Keratinocyte (primary cell): ENCODE measurements at places on chromosomes 4 and X.

DNA sequence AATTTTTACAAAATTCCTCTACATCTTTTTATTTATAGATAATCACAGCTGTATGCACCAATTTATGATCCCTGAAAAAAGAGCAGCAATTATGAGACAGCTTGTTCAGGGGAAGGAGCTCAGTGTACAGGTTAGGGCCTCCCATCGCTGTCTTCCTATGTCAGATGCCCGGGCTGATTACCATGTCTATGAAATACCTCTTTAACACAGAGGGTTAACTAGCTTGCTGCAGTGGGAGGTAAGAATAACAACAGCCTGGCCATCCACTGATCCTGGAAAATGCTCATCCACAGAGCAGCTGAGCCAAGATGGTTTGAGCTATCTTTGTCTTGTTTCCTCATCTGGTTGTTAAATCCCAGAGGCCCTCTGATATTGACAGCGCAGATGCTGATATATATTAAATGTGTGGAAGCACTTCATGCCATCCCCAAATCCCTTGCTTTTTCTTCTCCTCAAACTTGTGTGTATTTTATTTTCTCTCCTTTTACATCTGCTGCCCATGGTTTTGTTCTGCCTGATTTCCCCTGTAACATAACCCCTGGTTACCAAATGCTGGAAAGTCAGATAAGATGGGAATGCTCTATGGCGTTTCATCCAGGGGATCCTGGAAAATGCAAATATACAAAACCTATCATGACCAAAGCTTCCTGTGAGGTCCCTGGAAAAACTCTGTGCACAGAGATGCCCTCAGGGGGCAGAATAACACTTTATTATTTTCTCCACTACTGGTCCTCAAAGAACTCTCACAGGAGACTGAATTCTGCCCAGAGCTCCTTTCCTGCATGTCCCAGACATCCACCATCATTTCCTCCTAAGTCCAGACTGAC lies 85.8 kb upstream of the PUDP start:
- no peak for DNase-seq

DNA sequence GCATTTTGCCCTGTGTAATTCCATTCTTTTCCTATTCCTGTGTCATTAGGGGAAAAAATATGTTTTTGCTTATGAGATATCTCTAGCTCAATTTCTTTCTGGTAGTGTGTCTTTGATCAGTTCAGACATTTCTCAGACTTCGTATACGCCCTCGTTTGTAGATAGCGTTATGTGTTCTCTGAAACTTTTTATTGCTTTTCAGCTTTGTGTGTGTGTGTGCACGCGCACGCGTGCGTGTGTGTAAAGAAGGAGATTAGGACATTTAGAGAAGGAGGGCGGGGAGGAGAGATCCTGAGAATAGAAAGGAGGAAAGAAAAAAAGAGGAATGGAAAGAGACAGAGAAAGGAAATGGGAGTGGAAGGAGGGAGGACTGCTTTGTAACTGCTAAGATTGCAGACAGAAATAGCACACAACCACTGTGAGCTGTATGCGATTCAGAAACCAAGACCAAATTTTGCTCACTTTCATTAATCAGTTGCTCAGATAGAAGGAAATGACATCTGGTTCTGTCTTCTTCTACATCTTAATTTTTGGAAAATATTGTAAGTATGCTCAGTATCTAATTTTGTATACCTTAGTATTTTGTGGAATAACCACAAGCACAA lies at the start of gene RXFP1:
Gene RXFP1, plus strand, starts transcription at position 399 of the 605 bp plus-strand sequence. Its CDS starts 95 bp downstream, at position 494.
- no peak for DNase-seq

DNA sequence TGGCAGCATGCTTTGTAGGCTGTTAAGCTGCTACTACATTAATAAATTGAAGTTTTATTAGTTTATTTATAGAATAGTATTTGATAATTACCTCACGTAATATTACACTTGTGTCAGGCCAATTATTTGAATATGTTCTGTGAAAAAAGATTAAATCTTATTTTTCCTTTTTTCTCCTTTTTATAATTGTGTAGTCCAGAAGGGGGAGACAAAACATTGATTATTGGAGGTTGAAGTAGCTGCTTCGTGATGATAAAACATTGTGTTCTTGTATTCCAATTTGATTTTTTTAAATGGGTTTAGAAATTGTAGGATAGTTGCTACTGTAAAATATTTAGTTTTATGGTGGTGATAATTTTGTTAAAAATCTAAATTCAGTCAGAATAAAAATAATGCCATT lies 85.7 kb downstream of the DIAPH2 start:
- DNase-seq: no peak

GRCh38 chrX:93461060-93461459 lies 212.3 kb downstream of the NAP1L3 start:
- DNase-seq: no peak

DNA sequence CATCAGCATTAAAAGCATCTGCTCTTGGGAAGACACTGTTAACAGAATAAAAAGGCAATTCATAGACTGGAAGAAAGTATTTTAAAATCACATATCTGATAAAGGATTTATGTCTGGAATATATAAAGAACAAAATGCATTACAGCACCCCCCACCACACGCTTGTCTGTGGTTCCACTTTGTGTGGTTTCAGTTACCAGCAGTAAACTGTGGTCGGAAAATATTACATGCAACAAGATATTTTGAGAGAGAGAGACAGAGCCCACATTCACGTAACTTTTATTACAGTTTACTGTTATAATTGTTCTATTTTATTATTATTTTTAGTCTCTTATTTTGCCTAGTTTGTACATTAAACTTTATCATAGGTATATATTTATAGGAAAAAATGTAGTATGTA lies 21.2 kb upstream of the PDE6B start:
- no peak for DNase-seq

DNA sequence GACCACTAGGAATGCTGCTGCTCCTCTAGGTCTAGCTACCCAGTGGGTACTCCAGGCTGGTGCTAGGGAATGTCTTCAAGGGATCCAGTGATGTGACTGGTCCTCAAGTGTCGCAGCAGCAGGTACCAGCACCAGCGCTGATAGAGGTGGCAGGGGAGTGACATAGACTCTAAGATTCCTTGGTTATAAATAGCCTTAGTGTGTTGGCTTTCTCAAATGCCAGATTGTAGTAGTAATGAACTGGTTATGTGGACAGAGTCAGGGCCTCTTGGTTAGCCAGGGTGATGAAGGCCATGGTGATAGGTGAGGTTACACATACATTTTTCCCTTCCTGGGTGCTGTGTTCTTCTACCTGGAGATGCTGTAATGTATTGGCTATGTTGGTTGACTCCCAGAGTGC lies 38.3 kb downstream of the DCLK2 start:
- no peak for DNase-seq

GRCh38 chr4:95510145-95510544 lies 38.6 kb downstream of the UNC5C start:
- DNase-seq: no peak

- DNase-seq: no peak
These were observed at the start of gene NDNF for GRCh38 chr4:121072224-121073003. NDNF (minus strand) TSS chr4:121072535; CDS start chr4:121045837, 26,698 bp downstream.

DNA sequence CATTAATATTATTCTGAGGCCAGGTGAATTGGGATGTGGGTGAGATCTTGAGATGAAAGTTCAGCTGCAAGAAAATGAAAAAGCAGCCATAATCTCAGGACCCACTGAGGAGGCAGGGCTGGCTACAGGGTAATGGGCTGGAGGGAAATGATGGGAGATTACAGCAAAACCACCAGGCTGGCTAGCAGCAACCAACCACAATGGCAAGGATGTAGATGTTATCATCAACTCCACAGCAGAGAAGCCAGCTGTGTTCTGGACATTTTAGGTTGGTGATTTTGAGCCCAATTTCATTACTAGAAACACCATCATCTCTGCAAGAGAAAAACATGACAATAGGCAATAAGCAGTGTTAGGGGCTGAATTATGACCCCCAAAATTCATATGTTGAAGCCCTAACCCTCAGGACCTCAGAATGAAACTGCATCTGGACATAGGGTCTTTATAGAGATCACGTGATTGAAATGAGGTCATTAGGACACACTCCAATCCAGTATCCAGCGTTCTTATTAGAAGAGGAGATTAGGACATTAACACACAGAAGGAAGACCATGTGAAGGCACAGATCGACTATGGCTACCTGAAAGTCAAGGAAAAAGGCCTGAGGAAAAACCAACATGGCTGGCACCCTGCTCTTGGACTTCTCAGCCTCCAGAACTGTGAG lies 139.8 kb upstream of the KIT start:
- no peak for DNase-seq

DNA sequence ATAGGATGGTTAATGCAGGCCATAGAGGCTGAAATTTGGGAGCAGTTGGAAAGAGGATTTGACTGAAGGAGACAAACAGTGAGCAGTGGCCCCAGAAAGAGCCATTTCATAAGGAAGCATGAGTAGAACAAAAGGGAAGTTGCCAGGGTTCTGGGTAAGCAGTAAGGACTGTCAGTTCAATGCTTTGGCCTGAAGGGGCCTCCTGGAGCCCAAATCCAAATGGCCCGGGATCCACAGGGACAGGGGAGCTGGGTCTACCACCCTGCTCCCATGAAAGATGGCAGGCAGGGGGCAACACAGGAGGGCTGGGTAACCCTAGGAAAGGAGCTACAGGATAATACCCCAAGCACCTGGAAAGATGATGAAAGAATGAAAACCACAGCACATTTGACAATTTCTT lies 4.1 kb upstream of the INTS6L start:
- no peak for DNase-seq

GRCh38 chr4:48642421-48643374 lies 137.4 kb downstream of the FRYL start:
- DNase-seq: no peak

DNA sequence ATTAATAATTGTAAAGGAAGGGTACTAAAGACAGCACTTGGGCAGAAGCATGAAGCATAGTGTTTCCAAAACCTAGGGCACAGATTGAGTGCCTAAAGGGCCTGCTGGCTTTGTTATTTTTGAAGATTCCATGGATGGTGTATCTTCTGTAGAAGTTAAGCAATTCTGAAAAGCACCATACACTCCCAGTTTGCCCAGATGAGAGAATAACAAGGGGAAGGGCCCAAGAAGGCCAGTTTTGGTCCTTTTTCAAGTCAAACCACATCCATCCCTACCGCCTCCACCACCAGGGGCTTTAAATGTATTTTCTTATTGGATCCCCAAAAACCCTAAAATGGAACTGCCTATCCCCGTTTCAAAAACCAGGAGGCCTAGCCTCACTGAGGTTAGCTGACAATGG lies 17.2 kb downstream of the SCARB2 start:
- no peak for DNase-seq

DNA sequence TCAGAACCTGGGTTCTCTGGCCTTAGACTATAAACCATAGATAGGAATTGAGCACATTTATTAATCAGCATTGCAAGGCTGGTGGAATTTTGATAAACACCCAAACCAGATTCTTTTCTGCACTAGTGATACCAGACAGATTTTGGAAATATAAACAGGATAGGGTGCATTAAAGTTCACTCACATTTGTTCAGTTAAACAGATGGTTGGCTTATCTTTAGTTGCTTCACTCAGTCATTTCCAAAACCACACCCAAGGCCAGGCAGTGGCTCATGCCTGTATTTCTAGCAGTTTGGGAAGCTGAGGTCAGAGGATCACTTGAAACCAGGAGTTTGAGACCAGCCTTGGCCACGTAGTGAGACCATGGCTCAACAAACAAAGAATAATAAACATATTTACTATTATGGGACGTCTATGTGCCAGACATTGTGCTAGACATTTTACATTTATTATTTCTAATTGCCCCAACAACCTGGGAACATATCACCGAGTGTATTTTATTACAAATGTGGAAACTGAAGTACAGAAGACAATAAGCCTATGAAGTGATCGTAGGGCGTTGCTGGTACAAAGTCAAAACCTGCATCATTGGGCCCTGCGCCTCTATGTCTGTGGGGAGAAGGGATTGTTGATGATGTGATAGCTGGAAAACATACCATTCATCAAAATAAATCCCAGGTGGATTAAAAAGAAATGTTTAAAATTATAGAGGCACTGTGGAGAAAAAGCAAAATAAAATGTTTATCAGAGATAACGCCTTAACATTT lies 15.0 kb downstream of the ADD1 start:
- DNase-seq: no peak

GRCh38 chrX:115138040-115138439 lies 51.2 kb upstream of the RBMXL3 start:
- no peak for DNase-seq

GRCh38 chr4:43457866-43458265 lies 565.4 kb downstream of the GRXCR1 start:
- peak; percentile 21 for DNase-seq

GRCh38 chr4:172736046-172736445 lies 432.6 kb upstream of the GALNT7 start:
- no peak for DNase-seq

DNA sequence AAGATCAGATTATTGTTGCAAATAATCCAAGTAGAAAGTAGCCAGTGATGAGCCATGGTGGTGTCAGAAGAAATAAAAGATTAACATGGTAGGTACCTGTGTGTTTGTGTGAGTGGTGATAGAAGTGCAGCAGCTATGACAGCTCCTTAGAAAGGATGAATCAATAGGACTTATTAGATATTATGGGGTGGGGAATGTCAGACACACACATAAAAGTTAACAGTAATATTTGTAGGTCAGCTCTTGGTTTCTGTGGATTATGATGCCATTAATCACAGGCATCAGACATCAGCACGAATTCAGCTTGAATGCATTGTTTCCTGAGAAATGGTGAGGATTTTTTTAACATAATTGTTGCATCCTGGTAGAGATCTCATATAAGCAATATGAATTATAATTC lies 695.7 kb downstream of the CENPC start:
- DNase-seq: no peak

GRCh38 chr4:1583051-1583785 lies 100.9 kb downstream of the FAM53A start:
- no peak for DNase-seq

DNA sequence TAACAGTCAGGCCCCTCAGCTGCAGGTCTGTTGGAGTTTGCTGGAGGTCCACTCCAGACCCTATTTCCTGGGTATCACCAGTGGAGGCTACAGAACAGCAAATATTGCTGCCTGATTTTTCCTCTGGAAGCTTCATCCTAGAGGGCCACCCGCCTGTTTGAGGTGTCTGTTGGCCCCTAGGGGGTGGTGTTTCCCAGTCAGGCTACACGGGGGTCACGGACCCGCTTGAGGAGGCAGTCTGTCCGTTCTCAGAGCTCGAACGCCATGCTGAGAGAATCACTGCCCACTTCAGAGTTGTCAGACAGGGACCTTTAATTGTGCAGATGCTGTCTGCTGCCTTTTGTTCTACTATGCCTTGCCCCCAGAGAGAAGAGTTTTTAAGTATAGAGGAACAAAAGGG lies 160.8 kb downstream of the DKK2 start:
- no peak for DNase-seq

- DNase-seq: no peak
These were observed 28.6 kb upstream of the BCORL1 start for GRCh38 chrX:129953881-129954280.

DNA sequence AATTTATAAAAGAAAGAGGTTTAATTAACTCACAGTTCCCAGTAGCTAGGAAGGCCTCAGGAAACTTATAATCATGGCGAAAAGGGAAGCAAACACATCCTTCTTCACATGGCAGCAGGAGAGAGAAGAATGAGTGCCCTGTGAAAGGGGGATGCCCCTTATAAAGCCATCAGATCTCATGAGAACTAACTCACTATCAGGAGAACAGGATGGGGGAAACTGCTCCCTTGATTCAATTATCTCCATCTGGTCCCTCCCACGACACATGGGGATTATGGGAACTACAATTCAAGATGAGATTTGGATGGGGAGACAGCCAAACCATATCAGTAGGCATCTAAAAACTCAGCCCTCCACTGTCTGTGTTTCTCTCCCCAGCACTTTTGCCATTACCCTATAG lies 22.4 kb downstream of the ANK2 start:
- no peak for DNase-seq

- DNase-seq: no peak
These were observed 76.2 kb upstream of the ESX1 start for GRCh38 chrX:104330966-104331365.
